ENCODE measurements at places on chromosomes 13 and 19. TPM values are rescaled to one million over a fixed set of nuclear protein-coding genes. Genes with fewer than 3 reads are reported as not detected.
A peak's percentile ranks its signal among the peaks of the same experiment; 100 is the strongest.

DNA sequence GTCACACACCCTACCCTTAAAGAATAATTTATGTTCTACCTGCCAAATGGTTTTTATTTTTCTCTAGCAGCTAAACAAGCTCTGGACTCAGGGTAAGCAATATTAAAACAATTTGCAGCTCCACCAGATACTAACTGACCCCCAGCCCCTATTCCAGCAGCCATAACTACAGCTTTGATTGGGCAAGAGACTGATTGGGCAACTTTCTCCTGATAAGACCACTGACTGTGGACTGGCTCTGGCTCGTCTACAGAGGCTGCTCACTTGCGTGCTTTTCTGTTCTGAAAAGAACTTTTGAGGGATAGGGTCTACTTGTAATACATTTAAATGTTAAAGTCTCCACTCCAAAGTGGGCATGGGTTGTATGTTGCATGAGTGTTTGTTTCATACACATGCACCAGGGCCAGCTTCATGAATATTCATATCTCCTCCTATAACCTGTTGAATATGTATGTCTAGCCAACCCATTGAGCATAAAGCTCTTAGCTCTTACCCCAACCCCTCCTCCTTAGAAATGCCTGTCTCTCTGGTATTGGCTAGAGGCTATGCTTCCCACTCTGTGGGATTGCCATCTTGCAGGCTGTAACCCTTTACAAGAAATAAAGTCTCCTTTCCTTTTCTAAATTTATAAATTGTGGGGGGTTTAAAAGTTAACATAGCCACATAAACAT, 19.9 kb downstream of the OR7A5 start:
- DNase-seq, result no peak

DNA sequence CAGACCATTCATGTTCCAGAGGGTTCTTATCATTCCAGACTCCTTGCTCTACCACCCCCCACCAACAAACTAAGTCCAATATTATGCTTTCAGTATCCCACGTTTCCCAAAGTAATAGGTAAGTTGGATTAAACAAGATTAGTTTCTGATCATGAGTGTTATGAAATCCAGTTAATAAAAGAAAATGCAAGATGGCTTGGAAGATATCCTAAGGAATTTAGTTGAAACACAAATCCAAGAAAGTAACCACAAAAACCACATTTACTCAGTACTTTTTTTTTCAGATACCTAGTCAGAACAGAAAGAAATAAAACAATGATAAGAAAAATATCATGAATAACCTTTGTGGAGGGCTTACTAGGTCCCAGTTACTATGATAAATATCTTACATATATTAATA, 119.4 kb upstream of the MIR17HG start:
- DNase-seq, result no peak

DNA sequence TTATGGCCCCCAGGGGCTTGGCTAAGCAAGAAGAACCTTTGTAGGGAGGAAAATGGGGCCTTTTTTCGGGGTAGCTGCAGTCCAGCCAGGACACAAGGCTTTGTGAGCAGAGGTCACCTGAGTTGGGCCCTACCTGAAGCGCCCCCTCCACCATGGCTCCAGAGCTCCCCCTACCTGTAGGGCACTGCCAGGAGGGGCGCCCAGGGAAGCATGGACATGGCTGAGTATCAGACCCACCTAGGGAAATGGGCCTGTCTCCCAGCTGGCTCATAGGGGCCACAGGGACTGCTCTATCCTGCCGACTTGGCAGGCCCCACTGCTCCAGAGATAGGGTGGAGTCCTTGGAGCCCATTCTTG, 9.0 kb upstream of the CEBPA start:
- DNase-seq, result peak; percentile 0

GRCh38 chr19:35327642-35328041, 1.3 kb upstream of the CD22 start:
- no peak for DNase-seq

GRCh38 chr19:45597425-45598111, 4.4 kb downstream of the GPR4 start:
- DNase-seq, result peak; percentile 73

The ZSWIM4 gene
- 9.0 TPM for total RNA-seq

The CEACAM3 gene
- total RNA-seq, result not detected

The INAFM1 gene
- total RNA-seq, result 4.4 TPM

The GSX1 gene
- total RNA-seq, result not detected
